ENCODE measurements at places on chromosomes 1 and 21.
A peak's percentile ranks its signal among the peaks of the same experiment; 100 is the strongest.

DNA sequence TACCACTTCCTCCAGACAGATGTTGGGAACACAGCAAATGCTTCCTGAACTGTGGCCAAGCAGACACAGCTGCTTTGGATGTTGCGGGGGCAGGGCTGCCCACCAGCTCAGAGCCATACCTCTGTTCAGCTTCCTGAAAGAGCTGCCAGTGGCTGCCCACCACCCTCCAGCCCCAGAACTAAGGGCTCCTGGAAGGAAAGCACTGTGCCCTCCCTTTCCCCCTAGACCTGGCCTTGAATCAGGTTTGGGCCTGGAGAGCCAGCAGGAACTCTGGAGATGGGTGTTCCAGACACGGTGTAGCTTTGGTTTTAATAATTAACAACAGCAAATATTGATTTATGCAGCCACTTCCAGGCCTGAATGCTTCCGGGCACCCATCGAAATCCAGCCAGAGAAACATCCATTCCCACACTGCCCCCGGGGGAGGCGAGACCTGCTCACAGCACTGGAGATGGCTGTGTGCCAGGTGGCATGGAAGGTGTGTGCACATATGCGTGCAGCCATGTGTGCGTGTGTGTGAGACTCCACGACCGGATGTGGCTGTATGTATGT lies 45.7 kb downstream of the RAP1GAP start:
- DNase-seq, result no peak

GRCh38 chr1:209042413-209042812 lies 541.1 kb upstream of the CAMK1G start:
- no peak for DNase-seq

- no peak for DNase-seq
These were observed 6.5 kb downstream of the RAP1GAP start for GRCh38 chr1:21662426-21663247.

- no peak for DNase-seq
These were observed 44.4 kb downstream of the RNF11 start for GRCh38 chr1:51280321-51280978.

DNA sequence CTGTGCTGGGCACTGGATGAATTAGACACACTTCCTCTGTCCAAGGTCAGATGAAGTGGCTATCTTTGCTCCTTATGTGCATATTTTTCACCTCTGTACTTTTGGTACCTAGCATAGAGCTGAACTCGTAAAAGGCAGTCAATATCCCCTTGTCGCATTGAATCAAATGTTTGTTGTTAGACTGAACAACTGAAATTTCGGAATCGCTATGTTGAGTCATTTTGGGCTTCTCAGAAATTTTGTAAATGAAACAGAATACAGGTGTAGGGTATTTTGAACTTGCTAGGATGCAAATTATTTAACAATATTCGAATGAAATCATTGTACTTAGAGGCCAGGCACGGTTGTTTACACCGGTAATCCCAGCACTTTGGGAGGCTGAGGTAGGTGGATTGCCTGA lies 48.0 kb downstream of the PDE4B start:
- no peak for DNase-seq

GRCh38 chr1:203408486-203409481 lies 57.9 kb upstream of the FMOD start:
- no peak for DNase-seq

GRCh38 chr1:60152891-60153290 lies 79.3 kb upstream of the C1orf87 start:
- DNase-seq, result no peak

- no peak for DNase-seq
These were observed 2.1 kb downstream of the KIF1B start for GRCh38 chr1:10212476-10212875.

GRCh38 chr1:180533266-180533987 lies 25.3 kb upstream of the OVAAL start:
- DNase-seq, result peak; percentile 65

DNA sequence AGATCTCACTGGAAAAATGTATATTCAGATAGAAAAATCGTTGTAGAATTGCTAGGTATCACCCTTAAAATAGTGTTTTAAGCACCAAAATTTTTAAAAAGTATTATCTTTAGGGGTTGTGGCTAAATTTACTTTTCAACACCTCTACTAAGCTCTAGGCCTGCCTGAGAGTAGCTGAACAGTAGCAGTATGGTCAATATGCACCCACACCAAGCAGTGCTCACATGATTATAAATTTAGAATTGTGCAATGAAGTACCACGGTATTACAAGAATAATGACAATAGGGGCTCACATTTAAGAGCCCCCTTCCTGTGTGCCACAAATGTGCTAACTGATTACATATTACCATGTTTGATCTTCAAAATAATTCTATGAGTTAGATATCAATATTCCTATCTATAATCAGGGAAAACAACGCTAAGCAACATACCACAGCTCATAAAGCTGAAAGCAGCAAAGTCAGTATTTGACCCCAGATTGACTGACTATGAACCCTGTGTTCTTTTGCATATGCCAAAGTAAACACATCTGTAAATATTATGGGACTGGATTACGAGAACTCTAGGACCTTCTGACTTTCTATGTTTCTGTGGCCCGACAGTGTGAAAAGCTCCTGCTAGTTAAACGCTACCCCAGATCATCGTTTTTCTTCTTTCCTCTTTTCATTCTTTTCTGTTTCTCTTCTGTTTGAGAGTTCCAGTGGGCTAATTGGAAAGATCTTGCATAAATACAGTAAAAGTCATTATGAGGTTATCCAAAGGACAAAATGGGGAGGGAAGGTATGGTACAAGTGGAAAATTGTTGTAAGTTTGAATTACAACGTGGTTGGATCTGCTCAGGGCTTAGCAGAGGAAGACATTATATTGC lies 201.1 kb upstream of the C1orf87 start:
- DNase-seq, result no peak

- DNase-seq, result no peak
These were observed 8.9 kb upstream of the CD46 start for GRCh38 chr1:207742850-207743555.

DNA sequence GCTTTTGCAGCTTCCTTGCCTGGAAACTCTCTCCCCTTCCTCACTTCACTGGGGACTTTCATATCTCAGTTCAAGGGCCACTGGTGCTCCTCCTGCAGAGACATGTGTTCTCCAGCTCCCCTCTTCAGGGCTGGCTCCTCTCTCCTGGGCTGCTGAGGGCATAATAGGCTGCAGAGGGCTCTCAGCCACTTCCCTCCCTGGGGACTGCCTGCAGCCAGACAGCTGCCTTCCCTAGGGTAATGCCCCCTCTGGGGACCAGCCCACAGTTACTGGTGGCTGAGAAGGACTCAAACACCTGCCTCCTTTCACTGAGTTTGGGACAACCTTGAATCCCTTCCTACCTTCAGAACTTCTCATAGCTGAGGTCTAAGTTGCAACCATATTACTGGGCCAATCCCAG lies 104.8 kb upstream of the POU3F1 start:
- no peak for DNase-seq

- DNase-seq, result no peak
These were observed 19.3 kb downstream of the MIIP start for GRCh38 chr1:12038356-12039163.

DNA sequence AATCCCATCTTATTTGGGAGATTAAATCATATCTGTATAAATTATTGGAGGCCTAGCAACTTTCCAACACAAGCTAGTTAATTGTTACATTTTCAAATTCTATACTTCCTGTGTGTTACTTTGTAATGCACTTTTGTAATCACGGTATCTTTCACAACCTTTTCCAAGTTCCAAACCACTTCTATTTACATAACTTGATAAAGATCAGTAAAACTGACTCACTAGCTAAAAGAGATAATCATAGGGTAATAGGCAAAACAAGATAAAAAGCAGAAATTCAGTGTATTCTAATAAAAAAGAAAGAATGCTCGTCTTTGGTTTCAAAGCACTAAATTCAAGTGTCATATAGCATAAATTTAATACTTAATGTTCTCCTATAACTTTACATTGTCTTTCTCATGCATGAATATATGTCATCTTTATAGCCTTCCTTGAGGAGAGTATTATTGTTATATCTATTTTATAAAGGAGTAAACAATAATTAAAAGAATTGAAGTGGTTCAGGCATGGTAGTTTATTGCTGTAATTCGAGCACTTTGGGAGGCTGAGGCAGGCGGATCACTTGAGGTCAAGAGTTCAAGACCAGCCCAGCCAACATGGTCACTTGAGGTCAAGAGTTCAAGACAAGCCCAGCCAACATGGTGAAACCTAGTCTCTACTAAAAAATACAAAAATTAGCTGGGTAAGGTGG lies 66.4 kb downstream of the RGS13 start:
- DNase-seq, result no peak

- DNase-seq, result no peak
These were observed 889 bp upstream of the CCNL2 start for GRCh38 chr1:1399872-1400575.

DNA sequence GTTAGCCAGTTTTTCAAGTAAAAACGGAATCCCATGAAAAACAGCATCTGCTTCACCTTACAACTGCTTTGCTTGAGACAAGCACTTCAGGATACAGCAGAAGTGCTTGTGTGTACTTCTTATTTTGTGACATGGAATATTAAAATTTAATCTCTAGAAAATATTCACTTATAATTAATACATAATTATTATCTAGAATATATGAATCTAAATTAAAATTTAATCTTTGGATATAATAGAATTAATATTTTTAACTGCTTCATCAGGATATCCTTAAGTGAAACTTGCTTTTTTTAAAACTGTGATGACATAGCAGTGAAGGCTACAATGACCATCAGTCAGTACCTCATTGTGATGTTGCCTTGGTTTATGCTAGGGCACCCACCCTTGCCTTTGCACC lies 148.4 kb upstream of the C1orf105 start:
- DNase-seq, result no peak

- DNase-seq, result no peak
These were observed 2.0 kb downstream of the ATP13A2 start for GRCh38 chr1:17009706-17010105.

DNA sequence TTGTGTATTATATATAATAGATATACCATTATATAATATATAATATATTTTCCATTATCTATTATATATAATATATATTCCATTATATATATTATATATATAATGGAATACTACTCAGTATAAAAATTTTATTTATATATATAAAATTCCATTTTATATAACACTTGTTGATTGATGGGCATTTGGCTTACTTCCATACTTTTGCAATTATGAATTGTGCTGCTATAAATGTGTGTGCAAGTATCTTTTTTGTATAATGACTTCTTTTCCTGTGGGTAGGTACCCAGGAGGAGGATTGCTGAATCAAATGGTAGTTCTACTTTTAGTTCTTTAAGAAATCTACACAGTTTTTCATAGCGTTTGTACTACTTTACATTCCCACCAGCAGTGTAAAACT lies 1211.1 kb downstream of the NCAM2 start:
- no peak for DNase-seq

DNA sequence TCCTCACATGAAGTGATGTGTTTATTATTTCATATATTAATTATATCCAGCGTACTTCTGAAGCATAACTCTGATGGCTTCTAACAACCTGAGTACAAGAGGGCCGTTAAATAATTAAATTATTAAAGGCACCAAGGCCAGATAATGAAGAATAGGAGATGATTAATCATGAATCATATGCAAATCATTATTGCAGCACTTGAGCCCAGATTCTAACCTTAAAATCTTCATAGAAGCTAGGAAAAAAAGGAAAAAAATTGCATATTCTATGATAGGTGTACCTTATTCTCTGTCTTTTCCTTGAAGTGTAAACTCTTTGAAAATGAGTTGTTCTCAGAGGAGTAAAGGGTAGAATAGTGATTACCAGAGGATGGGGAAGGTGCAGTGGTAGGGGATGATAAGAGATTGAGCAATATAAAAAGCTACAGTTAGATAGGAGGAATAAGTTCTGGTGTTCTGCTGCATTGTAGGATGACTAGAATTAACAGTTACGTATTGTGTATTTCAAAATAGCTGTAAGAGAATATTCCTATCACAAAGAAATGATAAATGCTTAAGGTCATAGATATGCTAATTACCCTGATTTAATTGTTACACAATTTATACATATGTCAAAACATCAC lies 51.1 kb downstream of the SWT1 start:
- no peak for DNase-seq

DNA sequence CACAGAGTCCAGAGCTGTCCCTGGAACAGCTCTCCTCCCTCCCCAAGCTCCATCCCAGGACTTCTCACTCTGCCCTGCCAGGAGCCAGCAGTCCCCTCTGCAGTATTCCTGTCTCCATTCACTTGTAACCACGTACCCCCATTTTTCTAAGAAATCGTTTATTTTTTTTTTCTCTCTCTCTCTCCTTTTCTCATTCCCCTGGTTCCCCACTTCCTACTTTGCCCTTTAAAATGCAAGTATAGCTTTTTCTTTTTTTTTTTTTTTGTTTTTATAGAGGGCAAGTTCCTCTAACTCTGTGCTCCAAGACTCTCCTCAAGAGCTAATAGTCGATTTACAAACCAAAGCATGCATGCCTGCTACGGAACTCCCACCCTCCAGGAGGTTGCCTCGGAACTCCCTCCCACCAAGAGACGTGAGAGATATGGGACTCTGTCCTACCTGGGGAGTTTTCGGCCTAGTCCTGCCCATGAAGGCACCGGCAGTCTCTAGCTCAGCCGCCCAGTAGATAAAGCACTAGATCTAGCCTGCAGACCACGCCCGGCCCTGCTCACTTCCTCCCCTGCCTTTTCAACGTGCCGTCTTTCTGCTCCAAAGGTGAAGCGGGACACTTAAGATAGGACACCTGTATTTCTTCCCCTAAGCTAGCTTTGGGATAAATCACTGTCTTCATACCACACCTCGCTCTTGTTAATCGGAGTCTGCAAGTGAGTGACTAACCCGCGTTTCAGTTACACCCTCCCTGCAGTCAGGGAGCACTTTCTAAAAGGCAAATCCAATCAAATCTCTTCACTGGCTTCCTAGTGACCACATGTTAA lies 27.7 kb downstream of the TNFRSF9 start:
- no peak for DNase-seq

GRCh38 chr21:24223624-24224023 lies 1383.7 kb downstream of the MRPL39 start:
- DNase-seq, result no peak

DNA sequence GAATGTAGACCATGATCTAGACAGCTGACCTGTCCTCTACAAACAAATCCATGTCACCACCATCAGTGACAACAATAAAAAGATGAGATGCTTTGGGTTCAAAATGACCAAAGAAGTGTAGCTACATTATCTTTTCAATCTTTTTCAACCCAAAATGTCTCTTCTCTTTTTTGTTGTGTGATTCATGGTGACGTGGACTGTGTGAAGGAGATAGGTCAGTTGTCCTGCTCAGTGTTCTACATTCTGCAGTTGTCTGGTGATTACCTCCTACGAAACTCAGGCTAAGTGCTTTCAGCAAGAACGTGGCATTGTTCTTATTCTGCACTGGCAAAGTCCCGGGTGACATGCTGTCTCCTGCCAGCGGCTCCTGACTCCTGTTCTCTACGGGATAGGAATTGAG lies 73.1 kb downstream of the PRKAB2 start:
- no peak for DNase-seq

- no peak for DNase-seq
These were observed 188.9 kb downstream of the NRIP1 start for GRCh38 chr21:14875704-14876523.

DNA sequence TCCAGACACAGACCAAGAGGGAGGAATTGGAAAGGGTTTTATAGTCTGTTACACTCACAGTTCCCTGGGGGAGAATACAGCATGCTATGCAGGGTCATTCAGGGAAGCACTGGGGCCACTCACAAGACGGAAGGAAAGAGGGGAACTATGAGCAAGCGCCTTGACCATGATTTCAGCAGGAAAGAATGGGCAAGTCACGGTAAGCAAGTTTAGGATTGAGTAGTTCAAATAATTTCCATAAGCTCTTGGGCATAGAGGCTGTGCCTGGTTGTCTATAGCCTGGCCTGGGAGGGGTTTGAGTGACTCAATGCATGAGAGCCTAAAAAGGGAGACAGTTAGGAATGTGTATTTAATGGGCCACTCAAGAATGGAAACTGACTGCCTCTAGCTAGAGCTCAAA lies 176.7 kb downstream of the TTLL7 start:
- no peak for DNase-seq

Measured in stimulated activated CD4-positive, alpha-beta T cell treated with anti-CD3 and anti-CD28 coated beads, Interleukin-12 subunit alpha, Interleukin-12 subunit beta, amount 100 ng/mL, for 48 hours (primary cell).